NCI-H460 (cell line): ENCODE measurements at places on chromosomes 3 and 15.

GRCh38 chr3:34001022-34001421 lies 202.6 kb downstream of the PDCD6IP start:
- no peak for DNase-seq

GRCh38 chr3:150220799-150221198 lies 187.3 kb upstream of the TSC22D2 start:
- no peak for DNase-seq

- DNase-seq: no peak
Measured at GRCh38 chr15:44327578-44327977, 39.1 kb downstream of the GOLM2 start.

DNA sequence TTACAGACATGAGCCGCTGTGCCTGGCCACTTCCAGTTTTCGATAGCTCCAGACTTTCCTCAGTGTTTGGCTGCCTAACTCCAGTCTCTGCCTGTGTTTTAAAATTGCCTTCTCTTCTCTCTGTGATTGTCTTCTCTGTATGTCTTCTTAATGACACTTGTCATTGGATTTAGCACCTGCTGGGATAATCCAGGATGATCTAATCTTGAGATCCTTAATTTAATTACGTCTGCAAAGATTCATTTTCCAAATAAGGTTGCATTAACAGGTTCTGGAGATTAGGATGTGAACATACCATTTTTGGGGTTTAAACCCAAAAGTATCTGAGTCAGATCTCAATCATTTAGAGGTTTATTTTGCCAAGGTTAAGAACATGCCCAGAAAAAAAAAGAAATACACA lies 222.2 kb upstream of the PDZRN3 start:
- DNase-seq: no peak

GRCh38 chr3:69094467-69095205 lies 9.9 kb downstream of the ARL6IP5 start:
- no peak for DNase-seq

DNA sequence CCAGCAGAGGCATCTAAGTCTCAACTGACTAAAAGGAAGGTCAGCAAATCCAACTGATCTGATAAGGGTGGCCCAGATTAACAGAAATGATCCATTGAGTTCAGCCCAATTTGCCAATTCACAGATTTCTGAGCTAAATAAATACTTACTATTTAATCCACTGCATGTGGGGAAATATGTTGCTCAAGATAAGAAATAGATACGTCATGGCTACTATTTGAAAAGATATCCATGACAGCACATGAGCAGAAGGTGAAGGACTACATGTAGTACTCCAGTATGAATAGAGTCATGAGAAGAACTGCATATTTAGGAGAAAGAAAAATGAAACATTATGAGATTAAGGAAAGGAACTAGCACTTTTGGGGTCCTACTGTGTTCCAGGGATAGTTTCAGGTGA lies 332.4 kb downstream of the ARPP21 start:
- DNase-seq: no peak

- no peak for DNase-seq
Measured at GRCh38 chr3:151393146-151393830, 8.7 kb upstream of the P2RY12 start.
